ENCODE measurements at places on chromosomes 16 and 17.
A peak's percentile ranks its signal among the peaks of the same experiment; 100 is the strongest.

- DNase-seq = no peak
Observed at GRCh38 chr16:28497861-28498599, 3.6 kb downstream of the APOBR start.

- no peak for DNase-seq
Observed at GRCh38 chr16:49016461-49016860, 265.2 kb downstream of the CBLN1 start.

DNA sequence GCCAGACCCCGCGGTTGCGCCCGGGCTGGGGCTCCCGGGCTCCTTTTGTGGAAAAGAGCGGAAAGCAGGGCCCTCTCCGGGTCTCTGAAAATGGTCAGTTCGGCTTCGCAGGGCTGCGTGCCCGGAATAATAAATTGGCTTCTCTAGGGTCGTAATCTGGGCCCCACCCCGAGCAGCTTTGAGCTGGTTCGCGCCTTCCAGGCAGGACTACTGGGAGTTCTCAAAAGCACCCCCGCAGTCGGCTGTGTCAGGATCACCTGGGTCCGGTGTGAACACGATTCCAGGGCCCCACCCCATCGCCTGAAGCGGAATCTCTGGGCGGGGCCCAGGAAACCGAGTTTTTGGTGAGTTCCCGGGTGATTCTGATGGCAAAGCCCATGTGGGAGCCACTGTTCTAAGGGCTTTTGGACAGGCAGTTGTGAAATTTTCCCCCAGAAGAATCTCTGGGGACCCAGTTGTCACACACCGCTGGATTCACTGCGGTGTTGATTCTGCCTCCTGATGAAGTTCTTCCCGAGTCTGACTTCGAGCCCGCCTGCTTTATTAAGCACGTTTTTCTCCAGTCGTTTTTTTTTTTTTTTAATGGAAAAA lies 77.0 kb downstream of the MRC2 start:
- no peak for DNase-seq

DNA sequence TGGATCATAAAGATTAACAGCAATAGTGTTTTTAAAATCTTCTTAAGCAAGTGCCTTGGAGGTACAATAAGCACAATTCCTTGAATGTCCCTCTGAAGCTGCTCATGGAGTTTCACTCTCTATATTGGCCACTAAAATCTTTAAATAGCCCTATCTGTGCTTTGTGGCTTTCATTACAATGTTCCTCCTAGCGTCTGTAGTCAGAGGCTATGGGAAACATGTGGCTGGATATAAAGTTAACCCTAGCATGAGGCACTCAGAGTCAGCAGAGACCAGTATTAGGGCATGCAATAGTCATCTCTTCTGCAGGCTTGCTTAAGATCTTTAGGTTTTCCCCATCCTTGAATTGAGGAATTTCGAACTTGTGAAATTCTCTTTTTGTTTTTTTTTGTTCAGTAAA lies 668.2 kb downstream of the CDH11 start:
- DNase-seq = no peak

GRCh38 chr16:6143020-6143419 lies 1045.4 kb upstream of the EEF2KMT start:
- no peak for DNase-seq

- DNase-seq = no peak
Observed at GRCh38 chr16:70481929-70482536, 27.6 kb downstream of the FCSK start.

GRCh38 chr17:57651996-57652395 lies 93.1 kb downstream of the CCDC182 start:
- no peak for DNase-seq

DNA sequence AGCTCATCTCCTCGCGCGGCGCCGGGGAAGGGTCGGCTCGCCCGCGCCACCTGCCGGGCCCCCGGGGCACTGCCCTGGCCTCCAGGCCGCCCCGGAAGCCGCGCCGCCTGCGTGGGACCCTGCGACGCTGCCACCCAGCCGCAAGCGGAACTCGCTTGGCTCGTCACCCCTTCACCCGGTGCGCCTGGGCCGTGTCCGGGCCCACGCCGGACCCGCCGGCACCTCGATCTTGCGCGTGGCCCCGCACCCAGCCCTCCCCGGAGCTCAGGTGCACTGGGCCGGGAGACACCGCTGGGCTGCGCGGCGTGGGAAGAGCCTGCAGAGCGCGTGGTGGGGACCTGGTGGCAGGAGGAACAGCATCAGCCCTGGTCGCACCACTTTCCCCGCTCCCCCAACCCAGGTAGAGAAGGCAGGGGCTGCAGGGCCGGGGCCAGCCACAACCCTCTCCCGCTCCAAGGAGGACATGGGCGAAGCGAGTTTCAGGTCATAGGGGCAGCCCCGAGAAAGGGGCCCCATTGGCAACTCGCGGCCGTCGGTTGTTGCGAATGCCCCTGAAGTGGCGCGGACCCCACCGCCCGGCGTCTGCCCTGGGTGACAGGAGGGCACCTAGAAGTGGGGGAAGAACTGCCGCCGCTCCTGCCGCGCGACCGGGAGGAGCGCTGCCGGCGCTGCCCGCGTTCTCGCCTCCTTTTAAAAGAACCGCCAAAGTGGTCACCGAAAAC lies 363 bp upstream of the MIF4GD start:
- peak; percentile 65 for DNase-seq

GRCh38 chr16:72723781-72724180 lies 324.1 kb downstream of the ZFHX3 start:
- DNase-seq = no peak

DNA sequence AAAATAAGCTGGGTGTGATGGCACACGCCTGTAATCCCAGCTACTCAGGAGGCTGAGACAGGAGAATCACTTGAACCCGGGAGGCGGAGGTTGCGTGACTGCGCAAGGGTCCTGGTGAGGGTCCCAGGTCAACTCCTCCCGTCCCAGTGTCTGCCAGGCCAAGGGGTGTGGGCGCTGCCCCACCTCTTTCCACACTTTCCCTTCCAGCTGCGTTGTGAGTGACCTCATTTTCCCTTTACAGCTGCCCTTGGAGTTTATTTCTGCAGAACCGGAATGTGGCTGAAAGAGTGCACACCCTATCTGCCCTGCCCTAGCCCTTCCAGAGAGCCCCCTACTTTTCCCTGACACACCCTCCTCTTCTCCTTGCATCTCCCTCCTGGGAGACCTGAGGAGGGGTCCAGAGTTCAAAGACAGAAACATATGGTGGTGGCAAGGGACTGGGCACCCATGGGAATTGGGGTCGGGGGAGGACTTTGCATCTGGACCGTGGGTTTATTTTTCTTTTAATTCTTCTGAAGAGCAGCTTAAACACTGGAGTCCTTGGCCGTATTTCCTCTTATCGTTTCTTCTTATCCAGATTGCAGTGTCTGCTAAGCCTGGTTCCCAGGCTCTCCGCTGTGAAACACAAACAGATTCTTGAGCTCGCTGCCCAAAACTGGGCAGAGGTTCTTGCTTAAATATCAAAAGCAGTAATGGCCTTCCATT lies 20.9 kb downstream of the MRC2 start:
- DNase-seq = no peak

DNA sequence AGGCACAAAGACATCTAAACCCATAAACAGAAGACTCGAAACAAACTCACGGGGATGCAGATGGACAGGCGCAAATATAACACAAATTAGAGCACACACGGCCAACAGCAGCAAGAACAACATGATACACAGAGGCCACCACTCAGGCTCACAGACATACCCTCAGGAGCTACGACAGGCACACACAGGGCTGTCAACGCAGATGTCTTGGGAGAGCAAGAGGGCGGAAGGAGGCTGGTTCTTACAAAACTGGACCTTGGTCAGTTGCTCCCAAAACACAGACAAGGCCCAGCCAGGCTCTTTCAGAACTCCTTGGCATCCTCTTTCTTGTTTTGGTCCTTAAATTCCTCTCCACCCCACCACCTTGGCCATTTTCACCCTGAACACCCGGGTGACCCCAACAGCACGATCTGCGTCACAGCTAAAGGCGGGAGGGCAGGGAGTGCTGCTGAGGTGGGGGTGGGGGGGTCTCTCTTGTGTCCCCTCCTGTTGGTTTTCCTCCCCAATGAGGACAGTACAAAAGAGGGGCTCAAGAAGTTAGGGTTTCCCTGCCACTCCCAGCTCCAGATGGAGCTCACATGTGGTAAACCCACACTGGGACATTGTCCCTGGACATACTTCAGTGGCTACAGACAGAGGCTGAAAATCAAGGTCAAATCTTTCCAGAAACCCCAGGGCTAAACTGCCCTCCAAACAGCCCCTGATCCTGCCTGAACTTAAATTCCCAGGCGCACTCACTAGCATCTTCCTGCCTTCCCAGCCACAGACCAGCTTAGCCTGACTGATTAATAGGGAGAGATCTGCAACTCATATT lies 221.3 kb downstream of the C16orf78 start:
- DNase-seq = no peak

DNA sequence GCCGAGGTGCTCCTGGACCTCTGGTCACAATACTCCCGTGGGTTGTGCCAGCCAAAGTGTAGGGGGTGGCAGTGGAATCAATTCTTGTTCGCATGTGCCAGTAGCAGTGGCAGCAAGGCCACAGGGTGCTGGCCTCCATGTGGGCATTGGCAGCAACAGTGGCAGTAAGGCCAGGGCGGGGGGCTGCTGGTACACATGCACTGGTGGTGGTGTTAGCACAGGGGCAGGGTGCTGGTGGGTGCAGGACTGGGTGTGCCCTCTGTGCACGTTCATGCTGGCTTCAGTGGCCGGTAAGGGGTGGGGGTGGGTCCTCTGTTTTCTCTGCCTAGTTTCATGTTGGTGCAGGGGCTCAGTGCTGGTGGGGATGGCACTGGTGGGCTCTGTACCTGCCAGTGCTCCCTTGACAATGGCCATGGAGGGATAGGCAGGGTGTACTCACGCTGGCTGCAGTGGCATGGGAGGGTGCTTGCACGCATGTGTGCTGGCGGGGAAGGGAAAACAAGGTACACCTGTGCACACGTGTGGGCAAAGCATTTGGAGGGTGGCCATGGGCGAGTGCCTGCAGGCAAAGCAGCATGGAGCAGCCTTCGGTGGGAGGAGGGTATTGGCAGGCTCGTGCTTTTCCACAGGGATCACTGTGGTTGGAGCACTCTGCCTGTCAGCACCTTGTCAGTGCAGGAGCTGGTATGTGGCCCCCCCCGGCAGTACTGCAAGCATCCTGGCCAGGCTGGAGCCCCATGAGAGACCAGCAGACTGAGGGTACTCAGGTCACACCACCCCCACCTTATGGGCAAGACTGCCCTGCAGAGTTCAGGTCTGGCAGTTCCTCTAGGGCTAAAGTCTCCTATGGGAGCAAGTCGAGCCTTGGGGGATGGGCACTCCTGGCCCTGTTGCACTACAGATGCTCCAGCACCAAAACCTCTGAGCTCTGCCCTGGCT lies 35.8 kb downstream of the NF1 start:
- DNase-seq = no peak

DNA sequence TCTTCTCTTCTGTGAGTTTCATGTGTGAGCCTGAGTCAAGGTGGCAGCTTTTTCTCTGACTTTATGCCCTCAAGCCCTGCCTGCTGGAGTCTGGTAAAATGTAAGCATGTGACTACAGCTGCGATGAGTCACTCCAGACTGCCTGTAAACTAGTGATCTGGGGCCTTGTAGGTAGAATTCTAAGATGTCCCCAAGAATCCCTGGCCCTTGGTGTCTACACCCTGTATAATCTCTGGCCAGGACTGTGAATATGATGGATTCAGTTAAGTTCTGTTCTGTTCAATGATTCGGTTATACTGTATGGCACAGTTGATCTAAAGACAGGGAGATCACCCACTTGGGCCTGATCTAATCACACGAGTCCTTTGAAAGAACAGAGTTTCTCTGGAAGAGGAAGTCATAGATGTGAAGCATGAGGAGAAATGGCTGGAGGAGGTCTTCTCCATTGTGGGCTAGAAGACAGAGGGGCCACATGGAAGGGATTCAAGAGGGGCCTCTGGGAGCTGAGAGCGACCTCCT lies 29.8 kb downstream of the PRSS54 start:
- DNase-seq = peak; percentile 3

GRCh38 chr16:51184702-51185433 lies 33.8 kb upstream of the SALL1 start:
- DNase-seq = no peak

DNA sequence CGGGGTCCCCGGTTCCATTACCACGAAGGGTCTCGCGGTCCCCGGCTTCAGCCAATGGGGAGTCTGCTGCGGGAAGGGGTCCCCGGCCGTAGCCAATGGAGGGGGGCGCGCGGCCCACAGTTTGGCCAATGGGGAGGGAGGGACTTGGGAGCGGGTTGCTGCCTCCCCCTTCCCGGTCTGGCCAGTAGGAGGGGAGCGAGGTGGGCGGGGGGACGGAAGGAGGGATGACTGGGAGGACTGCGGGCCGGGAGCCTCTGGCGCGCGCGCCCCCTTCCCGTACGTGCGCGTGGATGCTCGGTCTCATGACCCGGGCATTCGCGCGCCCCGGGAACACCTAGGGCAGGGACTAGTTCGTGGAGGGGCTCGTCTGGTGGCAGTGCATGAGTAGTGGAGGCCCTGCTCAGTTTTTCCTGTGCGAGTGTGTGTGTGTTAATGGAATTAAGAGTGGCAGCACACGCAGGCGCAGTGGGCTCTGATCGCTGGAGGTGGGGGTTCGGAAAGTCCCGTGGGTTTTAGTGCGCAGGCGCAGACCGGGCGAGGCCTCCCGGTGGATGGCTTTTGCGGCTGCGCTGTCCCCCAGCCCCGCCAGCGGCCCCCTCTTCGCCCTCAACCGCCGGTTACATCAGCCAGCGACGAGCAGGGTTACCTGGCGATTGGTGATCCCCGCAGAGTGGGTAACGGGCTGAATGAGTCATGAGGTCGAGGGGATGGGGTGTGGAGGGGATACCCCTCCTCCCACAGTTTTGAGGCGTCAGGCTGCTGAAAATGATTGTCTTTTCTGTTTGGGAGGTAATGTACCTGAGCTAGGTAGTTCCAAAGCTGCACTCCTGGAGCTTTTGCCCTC lies 1.3 kb downstream of the ATXN2L start:
- peak; percentile 98 for DNase-seq

DNA sequence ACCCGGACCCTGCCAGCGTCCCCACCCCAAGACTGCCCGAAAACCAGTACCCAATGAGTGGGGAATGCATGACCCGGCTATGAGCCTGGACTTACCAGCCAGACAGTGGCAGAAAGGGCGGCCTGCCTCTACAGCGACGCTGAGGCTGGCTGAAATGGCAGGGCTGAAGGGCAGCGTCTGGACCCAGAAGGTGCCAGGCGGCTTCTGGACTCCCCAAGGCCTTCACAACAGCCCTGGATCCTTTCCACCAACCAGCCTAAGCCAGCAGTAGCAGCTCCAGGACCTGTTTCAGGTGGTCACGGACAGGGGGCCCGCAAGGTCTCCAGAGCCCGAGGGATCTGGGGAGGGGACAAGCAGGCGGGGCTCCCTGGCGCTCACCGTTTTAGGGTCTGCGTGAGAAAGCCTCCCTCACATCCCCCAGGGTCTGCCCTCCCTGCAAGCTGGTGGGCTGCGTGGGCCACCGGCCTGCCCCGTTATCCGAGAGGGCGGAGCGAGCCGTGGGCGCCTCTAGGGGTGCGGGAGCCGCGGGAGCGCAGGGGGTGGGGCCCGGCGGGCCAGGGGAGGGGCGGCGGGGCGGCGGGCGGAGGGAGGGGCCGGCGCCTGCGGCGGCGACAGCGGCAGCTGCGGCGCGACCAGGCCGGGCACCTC lies at the start of gene RIPOR1:
Gene RIPOR1, plus strand, starts transcription at position 608 of the 648 bp plus-strand sequence. CDS start 9,618 bp downstream, outside the sequence.
- DNase-seq = no peak

Data from NK-92 treated with Interleukin-12 subunit alpha and Interleukin-12 subunit beta, amount 100 ng/mL, for 24 hours (cell line).